BJ (cell line): ENCODE measurements at places on chromosomes 2 and 18. TPM values are rescaled to one million over a fixed set of nuclear protein-coding genes. Genes with fewer than 3 reads are reported as not detected.

- DNase-seq: no peak
Measured at GRCh38 chr2:144490017-144490416, 29.9 kb downstream of the ZEB2 start.

DNA sequence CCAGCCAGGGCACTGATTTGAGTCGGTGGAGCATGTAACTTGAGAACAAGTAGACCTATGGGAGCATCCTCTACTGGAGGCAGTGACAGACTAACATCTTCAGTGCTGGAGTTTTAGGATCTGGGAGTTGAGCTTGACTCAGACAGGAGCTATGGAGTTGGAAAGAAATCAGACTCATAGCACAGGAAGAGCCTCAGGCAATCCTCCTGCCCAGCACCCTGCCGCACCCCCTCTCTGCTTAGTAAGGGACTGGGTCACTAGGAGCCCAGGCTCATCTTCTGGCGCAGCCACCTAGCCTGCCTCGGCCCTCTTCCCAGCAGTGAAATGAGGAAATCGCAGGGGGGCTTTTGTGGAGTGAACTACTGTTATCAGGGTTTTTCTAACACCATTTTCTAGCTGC is 3.6 kb downstream of the ARID5A start:
- peak; percentile 64 for DNase-seq

The DSEL gene
- 19.9 and 44.5 TPM in 2 replicates for polyA plus RNA-seq

The CXCR2 gene
- not detected in 2 replicates for polyA plus RNA-seq

GRCh38 chr2:180653481-180653880 is 326.9 kb upstream of the UBE2E3 start:
- no peak for DNase-seq

The BOLL gene
- polyA plus RNA-seq: not detected in 2 replicates

- no peak for DNase-seq
Measured at GRCh38 chr2:195049372-195050031, 607.5 kb upstream of the SLC39A10 start.

DNA sequence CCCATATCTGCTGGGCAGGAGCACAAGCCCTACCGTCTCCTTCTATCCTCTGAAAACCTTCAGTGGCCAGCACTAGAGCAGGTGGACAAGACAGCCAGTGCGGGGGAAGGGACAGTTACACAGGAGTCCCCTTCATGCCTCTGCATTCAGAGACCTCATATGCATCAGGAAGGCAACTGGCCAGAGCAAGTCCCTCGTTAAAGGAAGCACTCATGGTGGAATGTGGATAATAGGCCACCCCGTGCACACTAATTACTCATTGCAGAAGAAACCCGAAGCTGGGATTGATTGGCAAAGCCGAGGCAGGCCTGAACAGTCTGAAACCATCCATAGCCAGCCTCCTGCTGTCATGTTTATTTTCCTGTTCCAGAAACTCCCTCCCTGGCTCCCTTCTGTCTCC is 11.2 kb downstream of the KIAA2012 start:
- DNase-seq: no peak

The NOSTRIN gene
- polyA plus RNA-seq: not detected in 2 replicates

The SALL3 gene
- not detected in 2 replicates for polyA plus RNA-seq

The MLPH gene
- 16.1 and 18.5 TPM in 2 replicates for polyA plus RNA-seq

DNA sequence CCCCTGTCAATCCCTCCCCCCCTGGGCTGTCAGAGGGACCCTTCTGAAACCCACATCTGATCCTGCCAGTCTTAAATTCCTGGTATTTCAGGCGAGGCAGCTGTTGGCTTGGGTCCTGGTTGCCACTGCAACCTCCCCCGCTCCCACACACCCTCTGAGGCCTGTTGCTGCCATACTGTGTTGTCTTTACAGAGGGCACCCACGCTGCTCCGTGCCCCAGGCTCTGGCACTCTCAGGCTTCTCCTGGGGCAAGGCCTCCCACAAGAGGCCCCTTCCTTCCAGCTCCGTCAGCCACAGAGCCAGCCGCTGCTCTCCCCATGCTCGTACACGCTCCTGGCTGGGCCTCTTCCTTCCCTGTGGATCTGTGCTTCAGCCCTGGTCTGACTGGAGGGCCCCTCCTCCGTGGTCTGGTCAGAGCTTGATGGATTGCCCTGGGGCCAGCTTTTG is 8.6 kb downstream of the CABLES1 start:
- DNase-seq: no peak

GRCh38 chr2:57475391-57475790 is 571.2 kb upstream of the VRK2 start:
- no peak for DNase-seq

- DNase-seq: no peak
Measured at GRCh38 chr2:73827018-73827417, 1.7 kb upstream of the STAMBP start.

The KRTCAP3 gene
- 0.44 and 0.47 TPM in 2 replicates for polyA plus RNA-seq
